Sciatic nerve (tissue), 2 donors: ENCODE measurements at places on chromosomes 2 and 18. TPM values are rescaled to one million over a fixed set of nuclear protein-coding genes. Genes with fewer than 3 reads are reported as not detected.

DNA sequence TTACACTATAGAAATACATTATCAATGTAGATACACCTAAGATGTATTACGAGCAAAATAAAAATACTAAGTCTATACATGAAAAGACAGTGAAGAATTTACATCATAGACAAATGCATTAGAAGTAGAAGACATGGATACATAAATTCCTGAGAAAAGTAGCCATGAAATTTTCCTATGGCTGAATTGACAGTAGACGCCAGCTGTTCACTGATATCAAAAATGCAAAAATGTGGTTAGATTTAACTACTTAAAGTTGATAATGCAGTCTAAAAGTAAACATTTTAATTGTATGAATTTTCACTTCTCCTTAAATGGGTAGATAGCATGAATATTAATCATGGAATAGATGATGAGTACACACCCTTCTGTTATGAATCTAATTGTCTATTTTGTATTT lies 350.9 kb downstream of the ARHGAP15 start:
- DNase-seq: no peak

- no peak for DNase-seq
Measured at GRCh38 chr2:233866479-233866878, 1.7 kb downstream of the MSL3B start.

DNA sequence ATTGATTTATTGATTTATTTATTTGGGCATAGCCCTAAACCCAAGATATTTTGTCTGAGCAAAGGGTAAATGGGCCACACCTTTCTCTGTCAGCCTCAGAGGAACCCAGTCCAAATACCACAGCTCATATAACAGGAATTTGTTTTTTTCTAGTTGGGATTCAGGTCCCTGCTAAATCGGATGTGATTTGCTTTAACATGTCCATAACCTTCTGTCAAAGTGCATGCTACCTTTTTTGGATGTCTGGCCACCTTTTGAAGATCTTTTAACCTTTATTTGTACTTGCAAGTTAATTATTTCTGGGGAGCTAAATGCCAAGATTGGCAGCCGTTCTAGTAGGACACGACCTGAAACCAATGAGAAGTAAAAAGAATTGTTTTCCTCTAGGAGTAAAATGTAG lies 303.2 kb upstream of the UBE2E3 start:
- DNase-seq: no peak

- no peak for DNase-seq
Measured at GRCh38 chr18:59733421-59733820, 36.2 kb upstream of the CCBE1 start.

DNA sequence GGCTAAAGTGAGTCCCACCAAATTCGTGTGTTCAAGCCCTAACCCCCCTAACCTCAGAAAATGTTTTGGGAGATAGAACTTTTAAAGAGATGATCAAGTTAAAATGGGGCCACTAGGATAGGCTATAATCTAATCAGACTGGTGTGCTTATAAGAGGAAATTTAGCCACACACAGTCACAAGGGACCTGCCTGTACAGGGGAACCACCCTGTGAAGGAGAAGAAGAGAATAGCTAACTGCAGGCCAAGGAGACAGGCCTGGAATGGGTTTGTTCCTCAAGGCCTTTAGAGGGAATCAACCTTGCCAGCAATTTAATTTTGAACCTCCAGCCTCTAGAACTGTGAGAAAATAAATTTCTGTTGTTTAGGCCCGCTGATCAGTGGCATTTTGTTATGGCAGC lies 36.0 kb upstream of the TANK start:
- no peak for DNase-seq

DNA sequence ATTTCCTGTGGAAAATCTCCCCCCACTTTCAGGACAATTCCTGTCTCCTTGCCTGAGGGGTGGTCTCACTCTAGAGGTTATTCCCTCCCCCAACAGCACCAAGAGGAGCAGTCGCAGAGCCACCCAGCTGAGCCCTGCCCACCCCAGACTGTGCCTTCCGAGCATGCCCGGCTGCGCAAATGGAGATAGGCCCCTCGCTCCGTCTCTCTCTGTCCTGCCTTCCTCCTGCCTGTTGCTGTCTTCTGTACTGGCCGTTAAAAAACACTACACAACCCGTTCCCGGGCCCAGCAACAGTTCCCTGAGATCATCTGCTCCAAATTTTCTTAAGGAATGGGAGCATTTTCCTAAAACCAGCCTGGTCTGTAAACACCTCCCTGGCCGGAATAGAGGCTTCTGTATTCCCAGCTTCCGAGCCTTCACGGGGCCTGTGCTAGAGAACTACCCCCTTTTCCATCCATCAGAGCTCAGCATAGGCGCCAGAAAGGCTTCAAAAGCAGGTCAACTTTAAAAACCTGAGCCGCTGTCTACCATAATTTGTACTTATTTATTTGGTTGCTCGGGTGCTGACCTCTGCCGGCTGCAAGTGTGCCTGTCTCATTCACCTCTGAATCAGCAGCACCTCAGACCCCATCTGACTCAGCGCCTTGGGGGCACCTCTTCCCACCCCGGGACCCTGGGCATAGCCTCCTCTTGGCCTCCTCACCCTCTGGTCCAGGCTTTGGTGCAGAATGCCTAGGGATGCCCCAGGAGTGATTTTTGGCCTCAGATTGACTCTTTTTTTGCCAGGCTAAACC lies 159.4 kb downstream of the PXDN start:
- no peak for DNase-seq

GRCh38 chr2:10717628-10718027 lies 3.8 kb upstream of the ATP6V1C2 start:
- no peak for DNase-seq

GRCh38 chr2:104487366-104487765 lies 366.5 kb upstream of the POU3F3 start:
- no peak for DNase-seq

Gene NLRC4
- 3.1 TPM for total RNA-seq

Gene ANO7
- 3.8 TPM for total RNA-seq

Gene RMDN2
- total RNA-seq: 24.0 TPM

Gene DYSF
- 21.8 TPM for total RNA-seq

Gene FAM117B
- 7.8 TPM for total RNA-seq

Gene CHRND
- total RNA-seq: not detected

Gene KIAA2012
- not detected for total RNA-seq

Gene CCDC68
- total RNA-seq: 8.6 TPM
